ENCODE measurements at places on chromosomes 5 and 9.

GRCh38 chr5:10515492-10515891 lies 48.4 kb upstream of the ANKRD33B start:
- DNase-seq = no peak

DNA sequence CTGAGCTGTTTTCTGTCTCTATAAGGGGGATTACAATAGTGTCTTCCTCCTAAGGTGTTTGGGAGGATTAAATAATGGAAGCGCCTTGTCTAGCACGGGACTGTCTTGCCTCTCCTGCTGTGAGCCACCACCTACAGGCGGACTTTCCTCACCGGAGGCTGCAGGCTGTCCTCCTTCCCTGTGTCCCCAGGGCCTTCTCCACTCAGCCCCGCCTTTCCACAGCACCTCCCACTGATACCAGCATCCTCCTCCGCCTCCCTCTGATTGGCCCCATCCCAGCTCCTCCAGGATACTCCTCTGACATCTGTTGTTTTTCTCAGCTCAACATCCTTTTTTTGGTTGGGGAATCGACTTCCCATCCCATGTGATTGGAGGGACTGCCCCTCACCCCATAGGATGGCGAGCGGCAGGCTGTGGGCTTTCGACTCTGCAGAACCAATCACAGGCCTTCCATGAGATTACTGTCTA lies 851 bp upstream of the ZDHHC12 start:
- DNase-seq = no peak

DNA sequence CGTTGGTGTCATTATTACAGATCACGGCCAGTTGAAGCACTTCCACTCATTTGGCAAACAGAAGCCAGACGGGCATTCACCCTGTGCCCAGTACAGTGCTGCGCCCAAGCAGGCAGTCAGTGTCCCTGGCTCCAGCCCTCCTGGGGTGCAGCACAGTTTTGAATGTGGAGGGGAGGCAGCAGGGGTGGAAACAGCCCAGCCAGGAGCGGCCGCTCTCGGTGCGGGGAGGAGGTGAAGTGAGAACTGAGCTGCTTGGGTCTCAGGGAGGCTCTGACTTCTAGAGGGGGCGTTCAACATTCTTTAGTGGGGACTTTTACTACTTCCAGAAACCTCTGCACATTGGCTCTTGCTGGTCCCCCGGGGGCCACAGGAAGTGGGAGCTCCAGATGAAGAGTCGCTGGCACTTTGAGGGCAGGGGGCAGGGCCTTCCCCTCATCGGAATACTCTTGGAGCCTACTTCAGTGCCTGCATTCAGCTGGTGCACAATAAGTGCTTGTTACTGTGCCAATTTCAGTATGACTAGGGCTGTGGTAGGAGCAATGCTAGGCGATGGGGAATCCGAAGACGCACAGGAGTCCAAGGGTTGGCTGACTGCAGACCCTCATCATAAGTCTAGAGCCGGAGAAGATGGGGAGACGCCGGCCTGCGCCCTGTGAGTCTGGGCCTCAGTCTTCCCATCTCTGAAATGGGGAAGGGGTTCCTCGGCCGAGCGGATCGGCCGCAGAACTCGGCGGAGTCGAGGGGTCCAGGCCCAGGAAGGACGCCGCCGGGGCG lies 492 bp upstream of the NEK6 start:
- no peak for DNase-seq

GRCh38 chr5:103019804-103020203 lies 100.1 kb downstream of the GIN1 start:
- no peak for DNase-seq

DNA sequence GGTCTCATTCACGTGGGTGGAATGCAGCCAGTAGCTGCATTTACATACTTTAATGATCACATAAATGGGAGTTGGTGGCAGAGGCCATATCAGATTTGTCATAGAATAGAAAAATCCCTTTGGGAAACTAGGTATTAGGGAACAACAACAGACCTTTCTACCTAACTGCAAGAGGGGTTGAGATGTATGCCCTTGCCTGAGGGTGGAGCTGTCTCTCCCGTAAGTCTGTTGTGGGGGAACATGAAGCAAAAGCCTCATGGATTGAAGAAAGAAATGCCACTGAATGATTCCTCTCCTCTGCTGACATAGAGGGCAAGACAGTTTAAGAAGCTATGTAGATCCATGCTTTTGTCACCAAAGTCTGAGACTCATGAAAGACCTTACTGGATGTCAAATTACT lies 461.3 kb downstream of the SPOCK1 start:
- DNase-seq = no peak

- DNase-seq = no peak
These were observed 56.6 kb downstream of the ADAM19 start for GRCh38 chr5:157518963-157519362.

DNA sequence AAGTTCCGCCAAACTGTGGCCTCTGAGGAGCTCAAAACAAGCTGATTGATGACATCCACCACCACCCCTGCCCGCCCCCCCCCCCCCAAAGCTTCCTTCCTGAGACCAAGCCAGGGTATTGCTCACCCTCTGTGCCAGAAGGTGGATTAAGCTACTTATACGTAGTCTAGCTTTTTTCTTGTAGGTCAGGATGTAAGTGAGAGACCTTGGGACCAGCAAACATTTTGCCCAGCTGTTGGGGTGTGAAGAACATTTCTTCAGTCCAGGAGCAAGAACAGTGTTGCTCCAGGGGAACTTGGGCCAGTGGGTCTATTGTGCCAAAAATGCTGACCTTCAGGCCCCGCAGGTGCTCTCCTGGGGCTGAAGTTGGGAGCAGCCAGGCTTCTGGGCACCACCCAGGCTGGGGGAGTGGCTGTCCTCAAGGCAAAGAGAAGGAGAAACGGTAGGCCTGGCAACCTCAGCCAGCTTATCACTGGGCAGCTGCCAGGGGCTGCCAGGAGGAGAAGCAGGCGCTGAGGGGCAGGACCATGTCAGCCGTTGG lies 18.0 kb downstream of the NEURL1B start:
- DNase-seq = no peak

- DNase-seq = no peak
These were observed 1672.0 kb upstream of the CDH9 start for GRCh38 chr5:28710360-28710759.

DNA sequence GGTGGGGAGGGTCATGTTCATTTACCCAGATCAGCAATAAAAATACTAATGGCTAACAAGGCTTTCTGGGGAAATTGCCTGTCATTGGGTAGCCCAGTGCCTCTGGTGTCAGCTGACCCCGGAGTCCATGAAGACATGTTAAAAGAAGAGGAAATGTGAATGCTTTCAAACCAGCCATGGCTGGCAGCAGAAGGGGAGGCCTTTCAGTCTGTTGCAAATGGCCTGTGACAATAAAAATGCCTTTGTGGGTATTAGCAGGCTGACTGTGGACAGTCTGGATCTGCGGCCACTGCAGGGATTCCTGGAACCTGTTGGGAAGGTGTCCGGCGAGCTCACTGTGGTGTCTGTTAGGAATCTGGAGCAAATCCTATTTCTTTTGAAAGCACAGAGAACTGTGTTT lies 7.5 kb downstream of the ABL1 start:
- no peak for DNase-seq

- DNase-seq = no peak
These were observed 1.5 kb upstream of the PDE6A start for GRCh38 chr5:149946118-149946517.

DNA sequence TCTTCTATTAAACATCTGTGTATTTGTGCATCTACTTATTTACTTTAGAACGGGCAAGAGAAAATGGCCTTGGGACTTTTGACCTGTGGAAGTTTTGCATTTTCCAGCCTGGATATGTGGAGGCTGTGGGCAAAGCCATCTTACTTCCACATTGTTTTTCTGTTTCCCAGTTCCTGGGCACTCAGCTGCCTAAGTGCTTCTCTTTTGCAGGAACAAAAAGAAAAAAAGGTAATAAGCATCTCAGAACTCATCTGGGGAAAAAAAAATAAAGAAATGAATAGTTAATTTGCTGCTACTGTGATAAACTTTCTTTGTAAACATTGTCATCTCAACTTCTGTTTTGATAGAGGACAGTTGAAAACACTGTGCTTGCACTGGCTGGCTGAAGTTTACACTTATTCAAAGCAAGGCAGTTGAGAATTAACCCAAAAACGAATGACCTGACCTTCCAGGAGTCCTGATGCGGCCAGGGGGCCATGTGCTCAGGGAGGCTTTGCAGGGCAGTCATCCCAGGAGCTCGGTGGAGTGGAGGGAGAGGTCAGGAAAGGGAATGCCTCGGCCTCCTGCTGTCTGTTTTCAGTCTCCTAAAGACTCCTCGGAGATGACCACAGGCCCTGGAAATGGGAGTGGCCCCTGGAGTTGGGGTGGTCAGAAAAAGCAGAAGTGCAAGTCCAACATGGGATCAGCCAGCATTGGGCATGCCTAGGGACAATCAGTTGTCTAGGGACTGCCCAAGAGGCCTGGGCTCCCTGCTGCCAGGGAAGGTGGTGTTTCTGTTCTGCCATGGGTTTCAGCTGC lies 75.5 kb downstream of the RAI14 start:
- no peak for DNase-seq

GRCh38 chr9:107486674-107487520 lies 2.7 kb downstream of the KLF4 start:
- no peak for DNase-seq

GRCh38 chr9:100355561-100355960 lies 2.8 kb upstream of the TEX10 start:
- no peak for DNase-seq

Measured in NCI-H1105 (cell line).